ENCODE measurements at places on chromosomes 2 and 18. TPM values are rescaled to one million over a fixed set of nuclear protein-coding genes. Genes with fewer than 3 reads are reported as not detected.

GREB1L gene
- 4.5 TPM for polyA plus RNA-seq

POTEJ gene
- polyA plus RNA-seq: not detected

TFCP2L1 gene
- 1.1 TPM for polyA plus RNA-seq

MDH1B gene
- polyA plus RNA-seq: 0.30 TPM

CASP8 gene
- 5.0 TPM for polyA plus RNA-seq

CRYBA2 gene
- polyA plus RNA-seq: not detected

EPHA4 gene
- polyA plus RNA-seq: 0.72 TPM

RESP18 gene
- not detected for polyA plus RNA-seq

ADD2 gene
- 0.97 TPM for polyA plus RNA-seq
